Activated CD8-positive, alpha-beta memory T cell treated with anti-CD3 and anti-CD28 coated beads for 1 hour (primary cell): ENCODE measurements at places on chromosomes 4 and X.

DNA sequence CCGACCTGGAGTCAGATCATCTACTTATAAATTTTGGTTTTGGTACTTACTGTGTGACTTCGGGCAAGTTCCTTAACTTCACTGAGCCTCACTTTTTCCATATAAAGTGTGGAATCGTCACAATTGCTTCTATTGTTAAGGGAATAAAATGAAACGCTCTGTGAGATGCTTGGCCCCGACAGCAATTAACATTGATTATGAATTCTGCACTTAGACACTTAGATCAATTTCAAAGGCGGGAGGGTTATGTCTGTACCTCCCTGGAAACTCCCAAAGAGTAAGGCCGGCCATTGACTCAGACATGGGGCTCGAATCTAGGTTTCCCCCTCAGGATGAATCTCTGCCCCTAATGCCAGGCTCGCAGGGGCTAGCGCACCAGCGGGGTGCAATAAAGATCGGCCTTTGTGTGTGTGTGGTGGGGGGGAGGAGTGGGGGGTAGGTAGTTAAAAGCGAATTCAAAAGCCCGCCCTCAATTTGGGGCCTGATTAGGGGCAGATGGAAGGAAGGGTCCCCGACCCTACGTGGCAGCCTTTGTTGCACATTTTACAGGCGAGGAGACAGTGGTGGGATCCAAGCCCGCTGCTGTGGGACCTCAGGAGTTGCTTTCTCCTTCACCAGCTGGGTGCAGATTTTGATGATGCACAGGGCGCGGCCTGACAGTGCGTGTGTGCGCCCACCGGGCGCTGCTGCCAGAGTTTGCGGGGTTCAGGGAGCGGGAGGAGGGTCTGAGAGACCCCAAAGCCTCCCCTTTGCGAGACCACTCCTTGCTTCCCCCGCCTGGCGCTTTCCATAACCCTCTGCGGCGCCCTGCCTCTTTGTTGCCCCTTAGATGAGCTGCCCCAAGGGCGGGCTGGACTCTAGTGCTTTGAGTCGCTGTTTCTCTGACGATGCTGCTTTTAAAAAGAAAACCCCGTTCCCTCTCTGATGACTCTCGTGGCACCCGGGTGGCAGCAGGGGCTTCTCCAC, 9.6 kb downstream of the MSX1 start:
- no peak for DNase-seq

DNA sequence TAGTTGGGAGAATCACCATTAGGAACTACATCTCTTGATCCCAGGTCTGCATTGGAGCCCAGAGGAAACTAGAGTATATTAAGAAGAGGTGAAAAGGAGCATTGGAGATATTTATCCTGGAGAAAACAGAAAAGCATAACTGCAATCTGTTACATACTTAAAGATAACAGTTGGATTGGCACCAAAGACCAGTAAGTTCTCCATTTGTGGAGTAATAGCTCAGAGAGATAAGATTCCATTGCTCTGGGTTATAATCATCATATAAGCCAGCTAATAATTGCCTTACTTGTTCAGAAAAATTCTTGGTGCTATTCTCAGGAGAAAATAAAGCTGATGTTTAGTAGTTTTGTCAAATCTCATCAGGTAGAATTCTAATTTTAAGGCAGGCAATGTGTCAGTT, 20.6 kb downstream of the GRPR start:
- no peak for DNase-seq

- no peak for DNase-seq
Observed at GRCh38 chr4:141046255-141046654, 87.0 kb downstream of the RNF150 start.

- no peak for DNase-seq
Observed at GRCh38 chrX:75226280-75226679, 47.6 kb upstream of the UPRT start.

DNA sequence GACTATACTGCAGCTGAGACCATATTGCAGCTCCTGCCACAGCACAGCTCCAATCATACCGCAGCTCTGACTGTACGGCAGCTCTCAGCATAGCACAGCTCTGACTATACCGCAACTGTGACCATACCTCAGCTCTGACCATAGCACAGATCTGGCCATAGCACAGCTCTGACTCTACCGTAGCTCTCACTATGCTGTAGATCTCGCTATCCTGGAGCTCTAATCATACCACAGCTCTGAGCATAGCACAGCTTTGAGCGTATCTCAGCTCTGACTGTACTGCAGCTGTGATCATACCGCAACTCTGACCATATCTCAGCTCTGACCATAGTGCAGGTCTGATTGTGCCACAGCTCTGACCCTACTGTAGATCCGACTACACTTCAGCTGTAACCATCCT, 139.2 kb downstream of the ASMT start:
- DNase-seq, result no peak

GRCh38 chr4:5720157-5720850, 9.3 kb downstream of the EVC start:
- DNase-seq, result no peak

- no peak for DNase-seq
Observed at GRCh38 chr4:122845760-122846159, 19.1 kb downstream of the FGF2 start.

- DNase-seq, result no peak
Observed at GRCh38 chr4:97404876-97405523, 738.3 kb downstream of the STPG2 start.

- no peak for DNase-seq
Observed at GRCh38 chr4:38021751-38022150, 61.6 kb downstream of the PTTG2 start.

- DNase-seq, result no peak
Observed at GRCh38 chr4:105840426-105841174, 54.7 kb upstream of the NPNT start.

GRCh38 chrX:122046226-122046625, 998.8 kb downstream of the GLUD2 start:
- no peak for DNase-seq
